ENCODE measurements at places on chromosomes 5 and 9.

GRCh38 chr9:70574151-70574837 is 159.8 kb upstream of the KLF9 start:
- DNase-seq: no peak

DNA sequence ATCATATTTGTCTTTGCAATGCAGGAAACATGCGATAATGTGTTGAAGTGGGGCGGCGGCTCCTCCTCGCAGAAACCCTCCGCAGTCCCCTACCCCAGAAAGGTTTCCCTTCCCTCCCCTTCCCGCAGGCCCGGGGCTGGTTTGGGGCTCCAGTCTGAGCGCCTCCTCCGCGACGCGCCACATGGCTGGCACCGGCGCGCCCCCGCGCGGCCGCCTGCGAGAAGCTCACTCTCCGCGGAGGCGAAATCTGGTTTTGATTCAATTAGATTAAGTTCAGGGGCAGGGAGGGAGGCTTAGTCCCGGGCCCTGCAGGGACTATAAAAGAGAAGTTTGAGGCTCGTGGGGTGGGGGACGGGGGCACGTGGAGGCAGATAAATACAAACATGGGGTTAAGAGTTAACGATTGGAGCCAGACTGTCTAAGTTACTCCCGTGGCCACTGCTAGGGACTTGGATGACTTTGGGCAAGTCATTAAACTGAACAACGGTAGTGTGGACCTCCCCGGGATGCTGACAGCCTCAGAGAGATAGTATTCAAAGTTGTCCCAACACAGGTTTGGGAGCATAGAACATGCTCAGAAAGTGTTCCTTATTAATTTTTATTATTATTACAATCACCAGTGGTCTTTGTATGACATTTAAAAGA is 69.4 kb downstream of the MSX2 start:
- peak; percentile 31 for DNase-seq

DNA sequence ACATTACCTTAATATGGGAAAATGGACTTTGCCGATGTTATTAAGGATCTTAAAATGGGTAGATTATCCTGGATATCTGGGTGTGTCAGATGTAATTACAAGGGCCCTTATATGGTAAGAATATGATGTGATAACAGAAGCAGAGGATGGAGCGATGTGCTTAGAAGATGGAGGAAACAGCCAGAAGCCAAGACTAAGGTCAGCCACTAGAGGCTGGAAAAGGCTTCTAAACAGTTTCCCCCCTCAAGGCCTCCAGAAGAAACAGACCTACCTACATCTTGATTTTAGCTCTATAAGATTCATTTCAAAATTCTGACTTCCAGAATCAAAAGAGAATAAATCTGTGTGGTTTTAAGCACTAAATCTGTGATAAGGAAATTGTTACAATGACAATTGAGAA is 131.9 kb downstream of the CAAP1 start:
- DNase-seq: no peak

GRCh38 chr5:170407062-170407461 is 17.9 kb upstream of the KCNMB1 start:
- no peak for DNase-seq

GRCh38 chr9:76143834-76144233 is 250.4 kb downstream of the RFK start:
- DNase-seq: no peak

GRCh38 chr5:149310947-149311658 is 34.2 kb upstream of the GRPEL2 start:
- DNase-seq: no peak

DNA sequence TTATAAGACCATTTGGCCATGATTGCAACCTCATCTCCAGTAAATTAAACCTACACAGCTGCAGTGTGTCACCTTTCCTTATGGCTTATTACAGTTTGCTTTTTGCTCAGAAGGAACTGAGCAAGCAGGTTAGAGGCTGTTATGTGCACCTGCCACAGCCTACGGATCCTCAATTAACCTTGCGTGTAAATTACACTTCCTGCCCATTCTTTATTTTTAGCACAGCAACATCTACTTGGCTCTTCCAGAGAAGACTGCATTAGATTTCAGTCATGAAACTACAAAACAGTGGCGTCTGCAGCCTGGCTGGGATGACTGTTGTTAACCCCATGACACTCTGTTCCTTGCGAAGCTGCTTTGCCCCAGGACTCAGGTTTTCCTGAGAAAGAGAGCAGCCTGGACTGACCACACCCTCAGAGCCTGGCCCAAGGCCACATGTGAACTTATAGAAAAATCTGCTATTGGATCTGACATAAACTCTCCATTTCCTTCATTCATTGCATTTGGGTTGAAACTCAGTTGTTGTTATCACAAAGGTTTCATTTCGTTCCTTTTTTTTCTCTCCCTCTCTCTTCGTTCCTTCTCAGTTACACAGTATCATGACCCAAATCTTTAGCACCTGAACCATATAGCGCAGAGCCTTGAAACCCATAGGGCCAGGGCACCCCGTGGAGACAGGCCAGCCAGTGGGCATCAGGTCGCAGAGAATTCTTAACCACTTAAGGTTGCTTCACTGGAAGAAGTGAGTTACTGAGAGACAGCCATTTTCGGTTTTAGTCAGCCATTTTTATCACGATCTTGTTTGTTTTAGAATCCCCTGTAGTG is 138.6 kb downstream of the PALM2AKAP2 start:
- no peak for DNase-seq

DNA sequence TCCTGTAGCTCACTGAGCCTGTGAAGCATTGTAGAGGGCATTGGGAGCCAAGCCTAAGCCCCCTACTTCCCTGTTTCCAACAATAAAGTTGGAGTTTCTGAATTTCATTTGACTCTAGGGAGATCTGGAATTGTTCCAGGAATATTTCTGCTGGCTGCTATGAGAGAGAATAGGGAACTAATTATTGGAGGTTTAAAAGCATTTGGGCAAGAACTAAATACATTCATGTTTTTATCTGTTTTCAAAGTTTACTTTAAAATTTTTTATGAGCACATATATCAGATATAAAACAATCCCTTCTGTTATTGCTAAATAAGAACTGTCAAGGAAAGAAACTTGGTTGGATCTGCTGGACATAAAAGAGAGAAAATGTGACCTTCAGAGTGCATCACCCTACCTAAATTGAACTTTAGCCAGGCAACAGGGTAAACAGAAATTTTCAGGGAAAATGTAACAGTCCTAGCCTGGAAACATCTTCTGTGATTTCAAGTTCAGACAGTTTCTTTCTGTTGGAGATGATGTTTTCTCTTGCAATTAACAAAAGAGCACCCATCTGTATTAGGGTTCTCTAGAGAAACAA is 19.3 kb upstream of the LECT2 start:
- DNase-seq: no peak

DNA sequence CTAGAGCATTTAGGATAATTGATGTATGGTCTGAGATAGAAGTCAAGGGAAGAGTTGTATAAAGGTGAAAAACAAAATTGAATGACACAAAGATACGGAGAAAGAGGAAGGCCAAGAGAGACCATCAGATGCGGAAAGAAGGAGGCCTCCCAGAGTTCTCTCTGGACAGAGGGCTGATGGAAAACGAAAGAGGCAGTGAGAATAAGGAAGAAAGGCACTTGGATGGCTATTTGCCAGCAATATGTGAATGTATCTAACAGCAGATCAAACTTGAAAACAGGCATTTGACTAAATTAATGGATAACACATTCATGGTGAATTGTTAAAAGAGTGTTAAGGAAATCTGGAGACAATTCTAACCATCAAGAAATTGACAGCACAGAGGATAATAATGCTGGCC is 2.4 kb upstream of the DOCK8 start:
- DNase-seq: no peak

DNA sequence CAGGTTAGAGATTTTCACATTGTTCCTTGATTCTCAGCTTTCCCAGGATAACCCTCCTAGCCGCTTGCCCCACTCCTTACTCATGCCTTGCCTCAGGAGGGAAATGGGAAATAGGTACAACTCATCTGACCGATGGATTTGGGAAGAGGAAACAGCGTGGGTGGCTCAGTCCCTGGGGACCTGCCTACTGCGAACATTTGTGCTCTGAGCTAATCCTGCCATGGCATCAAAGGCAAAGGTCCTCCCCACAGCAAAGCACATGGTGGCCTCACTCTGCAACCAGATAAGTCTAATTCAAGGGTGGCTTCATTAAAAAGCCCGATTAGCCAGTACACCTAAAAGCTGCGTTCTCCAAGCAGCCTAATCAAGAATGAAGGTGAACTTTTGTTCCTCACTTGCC is 82.4 kb upstream of the ADRA1B start:
- no peak for DNase-seq

- no peak for DNase-seq
These were observed 110.1 kb upstream of the ABCA1 start for GRCh38 chr9:105038051-105038450.

DNA sequence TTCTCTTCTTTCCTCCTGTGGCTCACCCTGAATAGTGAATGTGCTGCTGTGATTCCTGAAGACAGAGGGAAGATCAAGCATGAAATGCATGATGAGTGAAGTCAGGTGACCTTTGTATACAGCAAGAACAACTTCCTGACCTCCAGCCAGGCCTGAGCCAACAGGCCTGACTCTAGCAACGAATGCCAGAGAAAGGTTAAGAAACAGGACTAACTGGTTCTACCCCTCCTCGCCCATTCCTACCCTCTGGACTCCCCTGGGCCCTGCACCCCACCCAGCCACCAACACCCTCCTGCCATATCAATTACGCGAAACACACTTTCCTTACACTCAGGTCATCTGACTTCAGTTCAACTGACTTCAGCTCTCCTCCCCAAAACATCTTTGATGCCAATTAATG is 4.9 kb downstream of the SUSD1 start:
- no peak for DNase-seq

DNA sequence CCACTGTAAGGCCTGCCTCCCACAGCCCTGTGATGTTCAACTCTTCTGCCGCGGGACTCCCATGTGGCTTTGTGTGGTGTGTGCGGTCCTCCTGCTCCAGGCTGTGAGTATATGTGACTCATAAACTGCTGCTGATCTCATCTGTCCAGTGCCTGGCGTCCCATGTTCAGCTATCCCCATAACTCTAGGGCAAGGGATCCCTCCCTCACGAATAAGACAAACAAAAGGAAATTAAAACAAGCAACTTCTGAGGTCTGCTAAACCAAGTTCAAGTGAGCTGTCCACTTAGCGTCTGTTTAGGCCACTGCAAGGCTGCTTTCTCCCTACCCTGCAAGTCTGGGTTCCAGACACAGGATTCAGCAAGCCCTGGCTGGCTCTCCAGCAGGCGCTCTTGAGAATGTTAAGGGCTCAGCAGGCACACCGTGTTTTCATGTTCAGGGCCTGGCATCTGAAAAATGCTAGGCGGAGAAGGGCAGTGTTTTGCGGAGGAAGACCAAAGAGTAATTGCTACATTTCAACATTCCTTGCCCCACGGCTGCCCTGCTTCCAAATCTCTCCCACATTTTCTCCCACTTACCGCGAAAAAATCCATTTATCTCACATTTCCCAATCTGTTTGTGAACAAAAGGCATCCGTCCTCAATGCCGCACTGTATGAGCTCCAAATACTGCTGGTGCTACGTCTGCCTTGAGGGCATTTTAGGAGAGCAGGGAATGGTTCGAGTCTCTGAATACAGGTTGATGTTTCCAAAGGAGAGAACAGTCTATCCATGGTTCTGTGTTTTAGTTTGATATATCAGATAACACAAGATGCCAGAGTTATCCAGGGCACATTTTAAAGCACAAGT is 280.2 kb downstream of the SEMA5A start:
- DNase-seq: no peak

GRCh38 chr9:91416096-91416712 is 7.4 kb downstream of the NFIL3 start:
- DNase-seq: no peak

DNA sequence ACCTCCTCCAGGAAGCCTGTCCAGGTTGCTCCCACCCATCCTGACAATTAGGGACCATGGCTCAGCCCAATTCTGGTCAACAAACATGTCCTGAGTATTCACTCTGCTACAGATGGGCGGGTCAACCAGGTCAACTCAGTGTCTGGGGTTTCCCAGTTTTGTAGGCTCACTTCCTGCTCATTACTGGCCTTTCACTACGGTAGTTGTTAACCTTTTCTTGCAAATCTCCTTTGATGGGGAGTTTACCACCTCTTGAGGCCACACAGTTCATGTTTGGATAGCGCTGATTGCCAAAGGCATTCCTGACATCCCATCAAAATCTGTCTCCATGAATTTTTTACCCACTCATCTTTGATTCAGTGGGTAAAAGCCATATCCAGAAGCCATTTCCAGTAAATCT is 13.8 kb downstream of the TMEM8B start:
- DNase-seq: no peak

GRCh38 chr5:98796197-98796972 is 22.9 kb downstream of the RGMB start:
- peak; percentile 72 for DNase-seq

GRCh38 chr5:33762859-33763258 is 128.9 kb downstream of the ADAMTS12 start:
- DNase-seq: no peak

- DNase-seq: no peak
These were observed 13.9 kb downstream of the SLC36A1 start for GRCh38 chr5:151461312-151461711.

DNA sequence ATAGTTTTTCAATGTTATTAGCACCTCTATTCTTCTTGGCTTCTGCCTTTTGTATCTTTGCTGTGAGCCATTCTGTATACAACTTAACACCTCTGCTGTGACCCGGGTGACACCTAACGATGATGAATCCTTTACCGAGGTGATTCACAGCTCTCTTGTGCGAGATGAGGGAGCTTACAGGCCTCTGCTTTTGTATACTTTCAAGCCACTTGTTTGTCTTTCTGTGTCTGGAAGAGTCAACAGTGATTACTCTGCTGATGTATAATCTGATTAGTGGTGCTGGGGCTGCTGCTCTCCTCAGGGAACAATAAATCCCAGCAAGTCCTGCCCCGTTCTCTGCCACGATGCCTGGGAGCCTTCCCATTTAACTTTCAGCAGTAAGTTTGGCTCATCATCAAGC is 442.9 kb upstream of the SGCD start:
- DNase-seq: no peak

DNA sequence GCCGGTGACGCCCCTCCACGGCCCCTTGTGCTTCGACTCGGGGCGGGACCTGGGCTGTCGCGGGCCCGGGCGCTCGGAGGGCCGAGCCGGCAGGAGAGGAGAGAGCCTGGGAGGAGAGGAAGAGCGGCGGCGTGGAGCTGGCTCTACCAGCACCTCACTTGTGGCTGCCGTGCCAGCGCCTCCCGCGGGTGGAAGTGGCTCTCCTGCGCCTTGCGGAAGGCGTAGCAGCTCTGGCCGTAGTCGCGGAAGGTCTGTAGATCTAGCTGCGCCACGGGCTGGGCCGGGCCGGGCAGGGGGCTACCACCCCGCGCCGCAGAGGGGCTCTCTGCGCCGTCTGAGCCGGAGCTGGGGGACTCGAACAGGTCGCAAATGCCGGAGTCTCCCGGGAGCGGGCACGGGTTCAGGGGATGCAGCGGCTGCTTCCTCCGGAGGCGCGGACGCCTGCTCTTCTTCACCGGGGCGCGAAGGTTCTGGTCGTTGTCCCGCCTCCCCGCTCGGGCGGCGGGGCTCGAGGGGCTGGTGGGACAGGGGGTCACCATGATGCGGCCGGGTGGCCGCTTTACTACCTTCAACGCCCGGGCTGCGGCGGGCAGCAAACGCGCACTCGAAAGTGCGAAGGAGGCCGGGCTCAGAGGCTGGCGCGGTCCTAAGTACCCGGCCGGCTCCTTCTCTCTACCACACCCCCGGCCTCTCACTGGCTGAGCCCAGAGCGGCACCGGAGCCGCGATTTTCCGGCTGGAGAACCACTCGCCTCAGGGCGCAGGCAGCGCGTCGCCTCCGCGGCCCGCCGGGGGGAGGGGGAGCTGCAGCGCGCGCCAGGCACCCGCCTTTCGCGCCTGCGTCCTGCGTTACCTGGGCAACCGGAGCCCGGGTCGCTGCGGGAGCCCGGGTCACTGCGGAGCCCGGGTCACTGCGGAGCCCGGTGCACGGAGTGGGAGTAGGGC is at the start of gene CCNO:
TSS of gene CCNO (minus strand) at position 624 of the 944 bp plus-strand sequence. CDS start at position 539, 85 bp downstream.
- peak; percentile 81 for DNase-seq

Data from HAP-1 (cell line).